ENCODE measurements at places on chromosomes 4 and X. TPM values are rescaled to one million over a fixed set of nuclear protein-coding genes. Genes with fewer than 3 reads are reported as not detected.

DNA sequence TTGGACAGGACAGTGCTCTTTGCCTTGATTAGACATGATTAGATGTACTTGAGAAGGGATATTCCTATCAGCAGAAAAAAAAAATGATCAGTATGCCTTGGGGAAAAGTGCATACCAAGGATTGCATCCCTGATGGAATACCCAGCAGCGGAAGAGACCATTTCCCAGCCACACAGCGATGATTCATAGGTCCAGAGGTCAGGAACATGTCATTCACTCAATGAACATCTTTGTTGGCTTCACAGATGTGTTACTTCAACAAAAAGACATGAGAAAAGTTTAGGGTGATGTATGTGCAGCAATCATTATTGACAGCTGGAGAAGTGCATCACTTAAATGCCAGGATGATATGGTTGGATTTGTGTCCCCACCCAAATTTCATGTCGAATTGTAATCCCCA lies 293.5 kb downstream of the ZNF674 start:
- no peaks in the 10 kb centered on the region for H3K27me3 ChIP-seq
- H3K36me3 ChIP-seq: no peaks in the 10 kb centered on the region
- H3K27ac ChIP-seq: no peak overlapping the region

CLIC2 gene
- not detected for polyA plus RNA-seq

- DNase-seq: peak; percentile 77
- H3K27me3 ChIP-seq: no peaks in the 10 kb centered on the region
- H3K27ac ChIP-seq: peak overlapping the region; percentile 73
- H3K36me3 ChIP-seq: no peaks in the 10 kb centered on the region
These were observed 73.0 kb upstream of the KLHL13 start for GRCh38 chrX:118189628-118190027.

DNA sequence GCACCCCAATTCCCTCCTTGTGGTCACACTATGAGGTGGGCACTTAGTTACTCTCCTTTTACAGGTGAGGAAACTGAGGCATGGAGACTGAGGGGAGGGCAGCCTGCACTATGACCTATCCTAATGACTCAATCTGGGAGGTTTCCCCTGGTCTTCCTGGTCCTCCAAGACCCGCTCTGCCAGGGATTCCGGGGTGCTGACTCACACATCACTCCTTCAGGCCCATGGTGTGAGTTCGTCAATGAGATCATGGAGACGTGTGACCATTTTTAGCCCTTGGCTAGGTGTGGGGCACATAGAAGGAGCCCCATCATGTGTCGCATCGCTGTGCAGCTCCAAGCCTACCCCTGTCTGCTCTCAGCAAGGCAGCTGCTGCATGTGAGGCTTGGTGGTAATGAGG lies 32.4 kb upstream of the BCOR start:
- no peaks in the 10 kb centered on the region for H3K4me1 ChIP-seq
- no peak overlapping the region for H3K27ac ChIP-seq
- no peak for DNase-seq
- H3K36me3 ChIP-seq: no peaks in the 10 kb centered on the region
- no peaks in the 10 kb centered on the region for H3K27me3 ChIP-seq

- H3K36me3 ChIP-seq: no peaks in the 10 kb centered on the region
- H3K4me3 ChIP-seq: peak overlapping the region; percentile 30
- H3K27me3 ChIP-seq: peaks cover 91% of the 10 kb centered on the region
- no peak overlapping the region for H3K27ac ChIP-seq
- no peak for DNase-seq
These were observed 625 bp upstream of the GABRA4 start for GRCh38 chr4:46994007-46994405.

GRCh38 chr4:6626066-6626465 lies 14.4 kb upstream of the MRFAP1 start:
- no peaks in the 10 kb centered on the region for H3K4me1 ChIP-seq
- H3K36me3 ChIP-seq: no peaks in the 10 kb centered on the region
- H3K27ac ChIP-seq: no peak overlapping the region
- H3K4me3 ChIP-seq: no peak overlapping the region
- H3K27me3 ChIP-seq: no peaks in the 10 kb centered on the region

DNA sequence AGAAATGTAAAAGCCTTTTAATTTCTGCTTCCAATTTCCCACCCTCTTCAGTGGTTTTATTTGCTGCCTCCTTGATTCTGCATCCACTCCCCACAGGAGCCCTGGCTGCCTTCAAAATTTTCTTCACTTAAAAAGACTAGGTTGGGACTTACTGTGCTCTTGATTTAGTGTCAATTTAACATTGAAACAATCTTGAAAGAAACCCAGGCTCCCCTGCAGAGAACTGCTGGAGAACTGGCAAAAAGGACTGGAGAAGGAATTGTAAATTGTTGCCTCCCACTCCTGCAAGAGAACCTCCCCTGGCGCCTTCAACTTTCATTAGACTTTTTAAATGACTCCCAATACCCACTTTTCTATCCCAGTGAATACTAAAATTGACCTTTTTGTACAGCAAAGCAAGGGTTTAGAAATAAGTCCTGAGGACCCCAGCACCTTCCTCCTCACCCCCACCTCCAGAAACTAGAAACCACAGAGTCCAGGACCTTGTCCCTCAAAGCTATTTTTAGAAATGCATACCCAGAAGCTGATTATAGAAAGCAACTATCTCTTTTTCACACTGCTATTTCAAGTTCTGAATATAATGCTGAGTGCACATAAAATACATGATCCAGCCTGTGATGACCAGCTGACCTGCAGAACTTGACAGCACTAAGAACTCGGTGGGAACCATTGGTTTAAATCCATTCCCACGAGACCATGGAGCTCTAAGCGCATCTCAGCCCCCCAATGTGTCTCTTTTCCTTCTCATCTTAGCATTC lies 155.5 kb downstream of the INPP4B start:
- no peak overlapping the region for H3K4me3 ChIP-seq
- peaks cover 18% of the 10 kb centered on the region for H3K4me1 ChIP-seq
- H3K27ac ChIP-seq: no peak overlapping the region
- H3K36me3 ChIP-seq: no peaks in the 10 kb centered on the region

DNA sequence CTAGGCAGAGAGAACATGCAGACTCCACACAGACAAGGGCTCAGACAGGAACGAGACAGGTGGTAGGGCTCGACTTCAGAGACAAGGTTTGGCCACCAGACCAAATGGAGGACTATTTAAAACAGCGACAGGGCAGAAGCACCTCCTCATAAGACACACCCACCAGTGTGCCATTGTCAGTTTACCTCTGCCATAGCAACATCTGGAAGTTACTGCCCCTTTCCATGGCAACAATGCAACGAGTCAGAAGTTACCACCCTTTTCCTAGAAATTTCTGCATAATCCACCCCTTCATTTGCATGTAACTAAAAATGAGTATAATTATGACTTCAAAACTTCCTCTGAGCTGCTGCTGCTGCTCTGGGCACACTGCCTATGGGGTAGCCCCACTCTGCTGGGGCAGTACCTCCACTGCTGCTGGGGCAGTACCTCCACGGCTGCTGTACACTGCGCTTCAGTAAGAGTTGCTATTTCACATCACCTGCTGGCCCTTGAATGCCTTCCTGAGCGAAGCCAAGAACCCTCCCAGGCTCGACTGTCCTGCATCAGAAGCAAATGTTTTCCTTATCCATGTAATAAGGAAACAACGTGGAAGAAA lies 2222.3 kb upstream of the AGA start:
- H3K36me3 ChIP-seq: no peaks in the 10 kb centered on the region
- no peaks in the 10 kb centered on the region for H3K4me1 ChIP-seq

DNA sequence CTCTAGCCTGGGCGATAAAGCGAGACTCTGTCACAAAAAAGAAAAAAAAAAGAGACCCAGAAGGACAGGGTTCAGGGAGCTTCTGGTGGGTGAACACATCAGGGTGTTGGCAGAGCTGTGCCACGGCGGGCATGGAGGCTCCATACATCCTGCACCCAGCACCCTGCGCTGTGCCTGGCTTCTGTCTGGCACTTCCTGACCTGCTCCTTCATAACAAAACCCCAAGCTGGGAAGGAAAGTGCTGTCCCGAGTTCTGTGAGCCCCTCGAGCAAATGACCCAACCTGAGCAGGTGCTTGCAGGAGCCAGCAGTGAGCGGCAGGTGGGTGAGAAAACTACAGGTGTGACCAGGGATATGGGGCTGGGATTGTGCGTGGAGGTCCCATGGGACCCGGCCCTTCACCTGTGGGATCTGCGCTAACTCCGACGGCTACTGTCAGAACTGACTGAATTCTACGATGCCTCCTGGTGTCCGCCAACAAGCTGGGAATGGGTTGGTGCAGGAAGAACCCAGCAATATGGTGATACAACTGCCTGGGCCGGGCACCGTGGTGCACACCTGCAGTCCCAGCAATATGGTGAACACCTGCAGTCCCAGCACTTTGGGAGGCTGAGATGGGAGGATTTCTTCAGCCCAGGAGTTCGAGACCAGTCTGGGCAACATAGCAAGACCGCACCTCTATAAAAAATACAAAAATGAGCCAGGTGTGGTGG lies 18.9 kb downstream of the ASMTL start:
- no peaks in the 10 kb centered on the region for H3K27me3 ChIP-seq
- no peak overlapping the region for H3K27ac ChIP-seq
- peaks cover 6% of the 10 kb centered on the region for H3K36me3 ChIP-seq
- no peak for DNase-seq

DNA sequence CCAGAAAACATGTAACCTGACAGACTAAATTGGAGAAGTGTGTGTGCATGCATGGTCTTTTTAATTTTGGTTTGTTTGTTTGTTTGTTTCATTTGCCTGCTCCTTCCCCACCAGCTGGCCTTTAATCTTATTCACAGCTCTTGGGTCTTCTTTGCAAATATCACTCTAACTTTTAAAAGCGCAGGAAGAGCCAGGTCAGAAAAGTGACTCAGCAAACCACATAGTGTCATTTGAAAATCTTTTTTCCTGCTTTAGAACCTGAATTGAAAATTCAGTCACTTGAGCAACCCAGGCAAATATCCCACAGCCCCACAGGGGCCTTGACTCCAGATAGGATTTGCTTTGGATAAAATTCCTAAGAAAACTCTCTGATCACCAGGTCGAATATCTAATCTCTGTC lies 4.6 kb downstream of the TMEM255A start:
- no peaks in the 10 kb centered on the region for H3K36me3 ChIP-seq
- no peak overlapping the region for H3K27ac ChIP-seq
- no peak for DNase-seq
- peaks cover 9% of the 10 kb centered on the region for H3K27me3 ChIP-seq

GRCh38 chr4:160100316-160100715 lies 997.4 kb downstream of the RAPGEF2 start:
- H3K27me3 ChIP-seq: no peaks in the 10 kb centered on the region
- no peaks in the 10 kb centered on the region for H3K4me1 ChIP-seq
- no peak overlapping the region for H3K4me3 ChIP-seq

DNA sequence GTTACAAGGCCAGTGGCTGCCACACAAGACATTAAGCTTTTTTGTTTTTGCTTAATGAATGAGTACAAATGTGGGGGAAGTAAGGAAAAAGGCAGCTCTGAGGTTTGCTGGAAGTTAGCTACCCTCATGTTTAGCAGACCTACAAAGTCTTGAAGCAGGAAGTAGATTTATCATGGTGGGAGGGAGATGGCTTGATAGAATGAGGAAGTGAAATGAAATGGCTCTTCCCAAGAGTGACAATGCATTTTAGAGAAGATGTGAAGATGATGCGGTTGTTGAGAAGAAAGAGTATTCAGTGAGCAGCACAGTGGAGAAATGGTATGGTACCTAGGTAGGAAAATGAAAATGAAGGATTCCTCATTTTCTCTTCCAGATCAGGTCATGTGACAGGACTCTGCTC lies 108.0 kb downstream of the SLIT2 start:
- no peak for DNase-seq
- no peaks in the 10 kb centered on the region for H3K27me3 ChIP-seq
- peaks cover 9% of the 10 kb centered on the region for H3K4me1 ChIP-seq
- H3K36me3 ChIP-seq: no peaks in the 10 kb centered on the region

DNA sequence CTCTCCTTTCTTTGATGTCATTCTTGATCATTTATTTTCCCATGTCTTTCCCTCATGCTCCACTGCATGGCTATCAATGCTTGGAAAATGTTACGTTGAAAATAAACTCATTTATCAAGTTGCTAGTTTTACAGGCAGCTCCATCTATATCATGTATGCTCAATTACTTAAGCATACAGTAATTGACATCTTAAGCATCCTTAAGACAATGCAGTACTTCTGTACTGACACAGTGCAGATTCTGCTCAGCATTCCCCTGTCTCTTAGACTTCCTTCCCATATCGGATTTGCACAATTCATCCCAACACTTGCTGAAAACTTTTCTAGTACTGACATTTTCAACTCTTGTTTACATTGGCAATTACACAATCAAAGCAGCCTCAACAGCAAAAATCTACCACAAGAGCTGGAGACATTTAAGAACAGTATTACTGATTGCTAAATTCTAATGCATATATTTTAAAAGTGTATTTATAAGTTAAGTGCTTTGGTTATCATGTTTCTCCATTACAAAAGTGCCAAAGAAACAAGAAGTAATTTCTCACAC lies 165.6 kb downstream of the ATP10D start:
- no peaks in the 10 kb centered on the region for H3K27me3 ChIP-seq
- no peak overlapping the region for H3K4me3 ChIP-seq
- H3K27ac ChIP-seq: no peak overlapping the region
- DNase-seq: peak; percentile 55
- H3K4me1 ChIP-seq: no peaks in the 10 kb centered on the region
- peaks cover 28% of the 10 kb centered on the region for H3K36me3 ChIP-seq

SHOX gene
- not detected for polyA plus RNA-seq

PDK3 gene
- polyA plus RNA-seq: 65.3 TPM

SPANXC gene
- not detected for polyA plus RNA-seq

DNA sequence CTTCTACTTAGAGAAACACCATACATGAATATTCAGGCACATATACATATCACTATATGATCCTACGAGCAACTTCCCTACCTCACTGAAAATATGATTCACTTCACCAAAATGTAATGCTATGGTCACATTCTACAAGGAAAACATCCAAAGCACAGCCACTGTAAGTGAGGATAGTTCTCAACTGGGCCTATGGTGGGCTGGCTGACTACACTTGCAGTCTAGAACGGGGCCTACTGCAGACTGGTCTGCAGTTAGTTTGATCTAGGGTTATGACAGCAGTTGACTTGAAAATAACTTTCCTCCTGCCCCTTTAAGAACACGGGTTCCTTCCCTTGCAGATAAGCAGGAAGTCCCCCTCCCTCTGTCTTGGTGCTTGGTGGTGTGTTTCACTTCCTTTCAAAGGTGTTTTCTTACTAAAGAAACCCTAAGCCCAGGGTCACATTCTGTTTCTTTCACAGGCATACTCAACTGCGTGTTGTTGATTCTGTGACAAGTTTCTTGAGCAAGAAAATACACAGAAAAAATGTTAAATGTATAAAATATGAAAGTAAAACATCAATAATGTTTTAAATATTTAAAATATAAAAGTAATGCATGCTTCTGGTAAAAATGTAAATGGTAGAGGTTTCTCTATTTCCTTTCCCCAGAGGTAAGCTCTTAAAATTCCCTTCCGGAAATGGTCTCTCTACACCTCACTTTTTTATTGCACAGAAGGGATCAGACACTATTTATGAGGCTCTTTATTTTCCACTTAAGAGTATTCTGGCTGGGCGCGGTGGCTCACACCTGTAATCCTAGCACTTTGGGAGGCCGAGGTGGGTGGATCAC lies 18.0 kb upstream of the TMSB4X start:
- H3K27me3 ChIP-seq: no peaks in the 10 kb centered on the region
- no peaks in the 10 kb centered on the region for H3K4me1 ChIP-seq
- no peak overlapping the region for H3K27ac ChIP-seq

DNA sequence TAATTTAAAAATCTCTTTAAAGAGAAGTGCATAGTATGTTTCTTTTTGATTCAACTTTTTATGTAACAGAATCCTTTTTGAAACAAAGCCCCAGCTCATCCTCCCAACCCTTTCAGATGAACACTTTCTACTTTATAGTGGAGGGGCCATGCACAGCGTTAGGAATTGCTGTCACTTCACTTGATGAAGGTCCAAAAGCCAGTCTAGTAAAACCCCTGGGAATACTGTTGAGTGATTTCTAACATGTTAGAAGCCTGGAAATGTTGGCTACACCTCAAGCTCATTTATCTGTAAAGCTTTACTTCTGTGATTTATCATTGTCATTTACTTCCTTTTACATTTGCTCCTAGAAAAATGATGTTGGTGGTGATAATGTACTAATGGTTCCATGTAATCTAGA lies 1608.9 kb upstream of the TENM3 start:
- no peaks in the 10 kb centered on the region for H3K27me3 ChIP-seq
- DNase-seq: no peak
- H3K4me1 ChIP-seq: no peaks in the 10 kb centered on the region

Data from cardiac muscle cell (in vitro differentiated cells and primary cell).